ENCODE measurements at places on chromosomes 16 and 17.

DNA sequence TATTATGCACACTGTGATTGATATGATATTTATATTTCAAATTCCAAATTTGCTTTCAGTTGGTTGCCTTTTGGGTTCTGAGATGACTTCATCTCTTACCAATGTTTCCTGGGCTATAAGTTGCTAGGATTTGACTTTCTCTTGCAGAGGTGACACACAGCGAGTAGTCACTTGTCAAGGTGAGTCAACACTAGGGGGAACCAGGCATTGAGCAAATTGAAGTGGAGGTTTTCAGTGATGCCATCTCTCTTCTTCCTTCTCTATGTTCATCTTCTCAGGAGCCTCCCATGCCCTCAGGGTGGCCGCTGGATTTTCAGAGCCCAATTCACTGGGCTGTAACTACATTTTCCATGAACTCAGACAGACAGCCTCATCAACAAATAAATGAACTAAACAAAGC is 6.0 kb upstream of the CPD start:
- no peak for DNase-seq

- DNase-seq: no peak
Measured at GRCh38 chr16:81767987-81768592, 11.0 kb upstream of the PLCG2 start.

DNA sequence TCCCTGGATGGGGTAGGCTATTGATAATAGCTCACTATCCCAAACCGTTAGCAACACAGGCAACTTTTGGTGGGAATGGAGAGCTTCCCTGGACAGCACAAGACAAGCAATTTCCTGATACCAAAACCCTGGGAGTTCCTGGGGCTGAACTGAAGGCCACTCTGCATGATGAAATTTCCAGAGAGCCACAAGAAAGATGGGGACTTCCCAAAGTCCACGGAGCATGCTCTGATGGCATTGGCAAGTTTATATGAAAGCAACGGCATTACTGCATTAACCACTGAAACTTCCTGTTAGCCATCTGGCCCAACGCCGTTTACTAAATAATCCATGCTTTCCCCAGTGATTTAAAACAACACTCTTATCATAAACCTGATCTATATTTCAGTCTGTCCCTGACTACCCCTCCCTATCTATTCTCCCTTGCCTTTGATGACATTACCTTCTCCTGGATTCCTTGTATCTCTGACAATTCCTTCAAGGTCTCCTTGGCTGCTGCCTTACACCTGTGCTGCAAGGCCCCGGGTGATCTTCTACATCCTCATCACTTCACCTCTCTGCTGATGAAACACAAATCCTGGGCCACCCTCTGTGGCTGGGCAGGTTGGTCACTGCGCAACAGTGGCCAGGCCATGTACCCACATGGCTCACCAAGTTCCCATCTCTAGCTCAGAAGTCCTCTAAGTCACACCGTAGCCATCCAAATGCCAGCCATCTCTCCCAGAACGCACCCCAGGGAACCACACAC is 108.5 kb upstream of the RCVRN start:
- no peak for DNase-seq

DNA sequence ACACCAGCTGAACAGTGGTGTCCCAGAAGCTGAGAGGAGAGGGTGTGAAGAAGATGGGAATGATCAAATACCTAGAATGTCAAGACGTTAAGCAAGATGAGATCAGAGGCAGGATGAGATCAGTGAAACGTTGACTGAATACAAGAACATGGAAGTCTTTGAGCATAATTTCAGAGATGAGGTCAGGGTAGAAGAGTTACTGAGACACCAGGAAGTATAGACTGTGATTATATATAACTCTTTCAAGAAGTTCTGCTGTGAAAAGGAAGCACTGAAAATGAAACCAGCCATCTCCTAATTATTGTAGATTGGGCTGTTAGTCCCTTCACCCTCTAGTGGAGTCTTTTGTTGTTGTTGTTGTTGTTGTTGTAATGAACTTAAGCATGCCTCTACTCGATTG is 9.1 kb downstream of the SHCBP1 start:
- no peak for DNase-seq

DNA sequence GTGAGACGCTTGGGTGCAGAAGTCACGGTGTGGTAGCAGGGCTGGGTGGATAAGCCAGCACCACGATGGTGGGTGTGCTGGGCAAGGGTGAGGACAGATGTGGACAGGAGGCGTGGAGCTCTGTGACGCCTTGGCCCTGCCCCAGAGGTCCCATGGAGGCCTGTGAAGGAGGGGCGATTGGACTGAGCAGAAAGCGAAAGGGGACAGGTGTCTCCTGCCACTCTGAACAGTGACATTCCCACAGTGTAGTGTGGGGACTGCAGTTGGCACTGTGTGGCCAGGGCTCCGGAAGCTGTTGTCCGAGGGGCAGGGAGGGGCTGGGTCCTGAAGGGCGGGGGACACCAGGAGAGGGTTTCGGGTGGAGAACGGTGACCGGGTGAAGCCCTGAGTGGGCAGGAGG is 7.3 kb downstream of the TBC1D24 start:
- no peak for DNase-seq

DNA sequence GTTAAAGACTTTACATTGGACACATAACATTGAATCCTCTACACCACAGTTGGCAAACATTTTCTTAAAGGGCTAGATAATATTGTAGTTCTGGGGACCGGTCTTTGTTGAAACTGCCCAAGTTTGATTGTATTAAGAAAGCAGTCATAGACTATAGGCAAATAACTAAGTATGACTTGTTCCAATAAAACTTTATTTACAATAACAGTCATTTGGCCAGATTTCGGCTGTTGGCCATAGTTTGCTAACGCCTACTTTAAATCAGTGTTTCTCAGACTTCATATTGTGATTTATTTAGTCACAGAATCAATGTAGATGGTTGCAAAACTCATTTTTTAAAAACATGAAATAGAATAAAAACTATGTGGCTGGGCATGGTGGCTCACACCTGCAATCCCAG is 531.8 kb downstream of the XYLT1 start:
- no peak for DNase-seq

DNA sequence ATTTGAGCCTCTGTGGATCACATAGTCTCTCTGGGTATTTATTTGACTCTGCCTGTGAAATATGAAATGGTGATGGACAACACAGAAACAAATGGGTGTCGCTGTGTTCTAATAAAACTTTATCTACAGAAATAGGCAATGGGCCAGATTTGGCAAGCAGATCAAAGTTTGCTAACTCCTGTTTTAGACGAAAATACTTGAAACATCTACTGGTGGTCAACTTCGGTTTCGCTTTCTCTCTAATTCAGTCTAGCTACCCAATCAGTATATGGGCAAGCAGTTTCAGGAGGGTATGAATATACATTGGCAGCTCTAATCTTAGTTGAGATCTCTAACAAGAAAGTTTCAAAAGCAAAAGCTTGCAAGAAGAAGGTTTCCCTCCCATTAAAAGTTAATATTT is 60.1 kb upstream of the DYNLRB2 start:
- DNase-seq: no peak

DNA sequence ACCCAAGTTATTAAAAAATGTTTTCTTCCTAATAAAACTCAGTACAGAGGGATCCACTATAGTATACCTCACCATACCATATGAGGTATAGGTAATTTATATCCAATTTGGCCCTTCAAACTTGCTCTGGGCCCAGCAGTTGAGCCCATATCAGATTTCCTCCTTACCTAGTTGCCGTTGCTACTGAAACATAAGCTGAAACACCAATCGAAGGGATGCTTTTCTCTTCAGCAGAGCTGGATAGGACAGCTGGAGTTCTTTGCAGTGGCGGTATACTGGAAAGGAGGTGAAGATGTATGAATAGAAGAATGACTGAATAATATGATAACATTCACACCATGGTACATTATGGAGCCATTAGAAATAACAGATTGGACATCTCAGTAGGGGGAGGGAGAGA is 42.7 kb downstream of the TNRC6C start:
- no peak for DNase-seq

- DNase-seq: no peak
Measured at GRCh38 chr17:62723842-62724241, 84.3 kb downstream of the MARCHF10 start.

DNA sequence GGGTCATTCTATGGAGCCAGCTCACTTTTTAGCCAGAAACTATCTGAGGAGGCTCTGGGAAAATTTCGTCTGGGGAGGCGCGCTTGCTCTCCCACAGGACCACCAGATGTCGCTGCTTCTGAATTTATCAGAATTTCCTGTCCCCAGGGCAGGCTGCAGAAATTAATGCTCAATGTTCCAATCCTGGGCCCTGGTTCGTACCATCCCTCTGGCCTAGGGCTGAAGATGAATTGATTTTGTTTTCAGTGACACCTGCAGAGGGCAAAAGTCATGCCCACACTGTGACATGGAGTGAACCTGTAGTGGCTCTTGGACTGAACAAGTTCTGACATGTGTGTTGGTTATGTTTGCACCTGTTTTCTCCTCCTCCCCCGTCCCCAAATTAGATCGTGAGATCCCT is 482.6 kb downstream of the NPIPA7 start:
- DNase-seq: peak; percentile 11

DNA sequence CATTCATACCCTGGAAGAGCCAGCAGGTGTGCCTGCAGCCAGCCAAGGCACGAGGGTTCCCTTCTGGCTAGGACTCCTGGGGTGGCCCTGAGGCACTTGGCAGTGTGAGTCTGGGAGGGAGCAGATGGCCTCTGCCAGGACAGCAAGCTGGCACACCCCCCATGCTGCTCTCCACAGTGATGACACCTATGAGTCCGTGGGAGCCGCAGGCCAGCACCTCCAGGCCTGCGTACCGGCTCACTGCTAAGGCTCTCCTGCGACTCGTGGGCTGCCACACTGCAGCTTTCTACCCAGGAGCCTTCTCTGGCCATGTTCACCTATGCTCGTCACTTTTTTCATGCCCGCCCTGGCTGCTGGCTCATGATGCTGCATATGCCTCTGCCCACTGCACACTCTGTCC is 68.1 kb downstream of the NDEL1 start:
- no peak for DNase-seq

GRCh38 chr16:11677451-11677951 is 9.2 kb downstream of the SNN start:
- DNase-seq: no peak

DNA sequence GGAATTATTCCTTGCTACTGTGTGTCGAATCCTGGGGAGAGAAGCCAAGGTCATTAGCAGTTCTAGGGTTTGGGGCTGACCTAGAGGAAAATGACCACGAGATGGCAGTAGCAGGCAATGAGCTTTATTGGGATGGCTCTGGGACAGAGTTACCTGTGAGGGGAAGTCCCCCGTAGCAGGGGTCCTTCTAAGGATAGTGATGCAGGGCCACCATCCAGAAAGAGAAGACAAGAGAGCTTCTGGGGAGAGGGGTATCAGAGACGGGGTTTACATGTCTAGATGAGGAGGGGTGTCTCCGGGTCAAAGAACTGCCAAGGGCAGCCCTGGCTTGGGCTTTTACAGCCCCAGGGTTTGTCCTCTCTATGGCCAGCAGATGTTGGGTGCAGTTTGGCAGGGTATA is 6.4 kb upstream of the GGT6 start:
- DNase-seq: no peak

DNA sequence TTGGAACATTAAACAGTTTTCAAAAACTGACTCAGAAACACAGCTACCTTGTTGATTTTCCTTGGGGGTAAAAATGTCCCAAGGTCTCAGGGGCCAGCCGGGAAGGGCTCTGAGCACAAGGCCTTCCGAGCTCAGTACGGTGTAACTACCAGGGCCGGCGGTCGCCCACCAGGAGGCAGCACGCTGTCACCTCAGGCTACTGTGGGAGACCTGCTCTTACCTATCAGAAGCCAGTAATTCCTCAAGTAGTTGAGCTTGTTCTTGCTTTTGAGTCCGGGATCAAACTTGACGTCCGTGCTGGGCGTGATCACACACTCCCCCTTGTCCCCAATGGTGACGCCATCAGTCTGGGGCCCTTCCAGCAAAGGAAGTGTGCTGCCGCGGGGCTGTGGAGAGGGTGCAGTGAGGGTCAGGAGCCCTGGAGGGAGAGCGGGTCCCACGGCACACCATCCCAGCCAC is 43.4 kb upstream of the ICAM2 start:
- DNase-seq: peak; percentile 53

- no peak for DNase-seq
Measured at GRCh38 chr17:10757647-10758046, 27.8 kb upstream of the TMEM220 start.

Data from central memory CD4-positive, alpha-beta T cell (primary cell).